AG04450 (cell line): ENCODE measurements at places on chromosomes 5 and 9.
A peak's percentile ranks its signal among the peaks of the same experiment; 100 is the strongest.

DNA sequence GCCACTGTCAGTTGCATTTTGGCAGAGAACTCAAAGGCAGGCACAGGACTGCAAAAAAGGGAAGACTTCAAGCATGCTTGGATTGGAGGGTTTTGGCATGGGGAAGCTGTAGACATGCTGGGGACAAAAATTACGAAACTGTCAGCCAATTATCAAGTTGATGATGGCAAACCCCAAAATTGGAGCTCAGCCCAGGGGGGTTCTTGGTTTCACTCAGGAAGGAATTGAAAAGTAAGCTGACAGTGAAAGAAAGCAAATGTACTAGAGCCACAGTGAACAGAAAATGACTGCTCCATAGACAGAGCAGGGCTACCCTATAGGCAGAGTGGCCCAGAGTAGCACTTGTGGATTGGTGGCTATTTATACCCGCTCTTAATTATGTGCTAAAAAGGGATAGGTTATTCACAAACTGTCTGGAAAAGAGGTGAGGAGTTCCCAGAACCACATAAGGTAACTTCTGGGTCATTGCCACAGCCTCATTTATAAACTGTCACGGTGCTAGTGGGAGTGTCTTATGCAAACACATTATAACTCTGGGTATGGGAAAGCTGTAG is 14.6 kb upstream of the CFAP95 start:
- DNase-seq = no peak

DNA sequence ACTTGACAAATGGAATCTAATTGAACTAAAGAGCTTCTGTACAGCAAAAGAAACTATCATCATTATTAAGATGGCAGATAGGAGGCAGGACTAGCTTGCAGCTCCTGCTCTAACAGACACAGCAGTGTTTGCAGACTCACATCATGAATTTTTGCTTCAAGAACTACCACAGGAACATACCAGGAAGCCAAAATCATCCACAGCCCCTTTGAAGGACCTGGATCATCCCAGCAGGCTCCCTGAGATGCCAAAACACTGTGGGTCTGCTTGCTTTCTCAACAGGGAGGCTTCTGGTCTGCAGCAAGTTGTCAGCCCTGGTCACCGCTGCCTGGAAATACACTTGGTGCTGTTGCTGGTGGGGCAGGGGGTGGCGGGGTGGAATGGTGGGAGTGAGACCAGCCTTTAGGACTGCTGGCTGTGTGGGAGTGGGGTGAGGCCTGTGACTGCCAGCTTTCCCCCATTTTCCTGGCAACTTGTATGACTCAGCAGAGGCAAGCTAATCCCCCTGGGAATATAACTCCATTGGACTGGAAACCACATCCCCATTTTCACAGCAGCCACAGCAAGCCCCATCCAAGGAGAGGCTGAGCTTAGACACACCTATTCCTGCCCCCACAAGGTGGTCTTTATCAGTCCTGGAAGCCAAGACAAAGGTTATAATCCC is 533.8 kb upstream of the CYLC2 start:
- DNase-seq = no peak

DNA sequence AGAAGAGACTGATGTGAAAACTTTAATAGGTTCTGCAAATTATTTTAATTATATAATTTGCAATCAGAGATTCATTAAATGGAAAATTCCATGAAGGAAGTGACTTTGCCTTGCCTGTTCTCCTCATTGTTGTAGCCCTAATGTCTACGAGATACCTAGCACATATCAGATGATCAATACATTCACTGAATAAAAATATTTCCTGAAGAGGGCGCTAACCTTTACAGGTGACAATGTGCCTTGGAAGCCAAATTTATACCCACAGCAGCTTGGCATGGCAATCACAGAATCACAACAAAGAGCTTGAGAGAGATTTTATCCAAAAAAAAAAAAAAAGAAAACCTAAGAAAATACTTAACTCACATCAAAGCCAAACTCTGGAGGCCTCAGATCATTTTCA is 17.4 kb downstream of the HAUS6 start:
- no peak for DNase-seq

DNA sequence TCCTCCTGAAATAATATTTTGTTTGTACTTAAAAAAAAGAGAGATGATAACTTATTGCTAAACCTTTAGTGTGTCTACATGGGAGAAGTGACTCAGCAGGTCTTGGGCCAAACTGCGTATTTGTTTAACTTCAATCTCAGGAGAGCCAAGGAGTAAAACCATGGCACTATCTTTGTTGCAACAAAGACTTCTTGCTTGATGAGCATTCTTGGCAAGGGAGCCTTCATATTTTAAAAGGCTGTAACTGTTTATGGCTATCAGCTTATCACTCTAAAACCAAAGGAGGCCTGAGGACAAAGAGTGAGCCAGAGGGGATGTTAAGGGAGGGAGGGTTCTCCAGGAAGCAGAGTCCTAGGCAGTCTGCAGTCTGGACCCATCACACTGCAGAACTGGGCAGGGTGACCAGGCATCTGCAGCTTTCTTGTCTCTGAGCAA is 216.2 kb upstream of the S1PR3 start:
- DNase-seq = peak; percentile 85

DNA sequence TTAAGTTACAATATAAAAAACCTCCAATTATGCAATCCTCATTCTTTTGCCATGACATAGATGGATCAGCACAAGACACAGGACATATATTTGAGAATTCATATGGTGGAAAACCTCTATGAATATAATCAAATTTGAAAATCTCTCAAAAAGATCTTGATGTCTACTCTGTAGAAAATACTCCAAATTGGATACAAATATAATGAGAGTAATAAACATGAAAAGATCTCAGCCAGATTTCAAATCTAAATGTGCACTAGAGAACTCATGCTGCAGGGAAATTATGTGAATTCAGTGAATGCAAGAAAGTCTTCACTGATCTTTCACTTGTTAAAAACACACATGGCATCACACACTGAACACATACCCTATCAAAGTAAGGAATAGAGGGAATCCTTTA is 13.8 kb downstream of the PCDHB15 start:
- DNase-seq = no peak

- DNase-seq = no peak
These were observed 4.5 kb downstream of the ROR2 start for GRCh38 chr9:91945277-91946085.

- no peak for DNase-seq
These were observed 37.3 kb downstream of the PBX3 start for GRCh38 chr9:125784286-125785049.

GRCh38 chr9:130498298-130498917 is 53.6 kb downstream of the ASS1 start:
- no peak for DNase-seq

- no peak for DNase-seq
These were observed 33.5 kb upstream of the HOMER1 start for GRCh38 chr5:79547429-79547822.

- DNase-seq = no peak
These were observed 68.6 kb upstream of the STARD4 start for GRCh38 chr5:111580956-111581355.

GRCh38 chr5:68329554-68330255 is 114.1 kb downstream of the PIK3R1 start:
- DNase-seq = no peak

DNA sequence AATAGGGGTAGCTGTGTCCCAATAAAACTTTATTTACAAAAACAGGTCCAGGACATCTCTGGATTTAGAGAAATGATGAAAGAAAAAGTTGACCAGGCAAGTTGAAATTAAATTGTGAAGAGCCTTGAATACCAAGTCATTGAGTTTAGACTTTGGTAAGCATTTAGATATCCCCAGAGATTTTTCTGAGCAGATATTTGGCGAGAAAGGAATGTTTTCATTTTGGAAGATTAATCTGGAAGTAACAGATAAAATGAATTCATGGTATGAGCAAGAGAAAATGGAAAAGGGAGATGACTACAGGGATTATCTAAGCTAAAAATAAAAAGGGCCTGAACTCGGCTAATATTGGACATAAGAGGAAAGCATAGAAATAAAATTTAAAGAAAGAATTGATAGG is 157.6 kb downstream of the ACTL7B start:
- DNase-seq = no peak

- DNase-seq = no peak
These were observed 322.6 kb upstream of the WWC1 start for GRCh38 chr5:167968837-167969236.

GRCh38 chr5:177454397-177455035 is 7.9 kb downstream of the PRR7 start:
- no peak for DNase-seq

DNA sequence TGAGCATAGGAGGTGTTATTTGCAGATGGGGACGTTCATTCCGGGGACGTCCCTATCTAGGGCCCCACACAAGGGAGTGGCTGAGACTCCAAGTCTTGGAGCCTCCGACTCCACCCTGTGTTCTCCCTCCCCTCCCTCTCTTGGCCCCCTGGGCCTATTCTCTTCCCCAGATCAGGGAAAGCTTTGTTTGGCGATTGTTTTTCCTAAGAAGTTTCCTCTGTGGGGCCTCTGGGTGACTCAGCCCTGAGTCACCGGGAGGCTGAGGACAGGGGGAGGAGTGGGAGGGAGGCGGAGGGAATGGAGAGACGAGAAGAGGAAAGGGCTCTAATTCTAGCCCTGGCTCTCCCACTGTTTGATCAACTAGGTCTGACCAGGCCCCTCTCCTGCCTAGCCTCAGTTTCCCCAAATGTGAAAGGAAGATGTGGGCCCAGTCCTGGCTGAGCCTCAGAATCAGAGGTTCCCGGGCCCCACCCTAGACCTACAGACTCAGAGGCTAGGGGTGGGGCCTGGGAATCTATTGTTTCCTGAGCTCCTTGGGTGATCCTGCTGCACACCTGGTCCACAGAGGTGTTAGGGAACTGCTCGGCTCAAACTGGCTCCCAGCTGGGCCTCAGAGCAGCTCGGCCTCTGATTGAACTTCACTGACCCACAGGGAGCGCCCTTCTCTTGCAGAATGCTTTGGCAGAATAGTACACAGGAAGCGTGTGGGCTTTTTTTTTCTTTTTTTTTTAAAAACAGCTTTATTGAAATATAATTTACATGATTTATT is 19.2 kb downstream of the GSN start:
- DNase-seq = peak; percentile 80

DNA sequence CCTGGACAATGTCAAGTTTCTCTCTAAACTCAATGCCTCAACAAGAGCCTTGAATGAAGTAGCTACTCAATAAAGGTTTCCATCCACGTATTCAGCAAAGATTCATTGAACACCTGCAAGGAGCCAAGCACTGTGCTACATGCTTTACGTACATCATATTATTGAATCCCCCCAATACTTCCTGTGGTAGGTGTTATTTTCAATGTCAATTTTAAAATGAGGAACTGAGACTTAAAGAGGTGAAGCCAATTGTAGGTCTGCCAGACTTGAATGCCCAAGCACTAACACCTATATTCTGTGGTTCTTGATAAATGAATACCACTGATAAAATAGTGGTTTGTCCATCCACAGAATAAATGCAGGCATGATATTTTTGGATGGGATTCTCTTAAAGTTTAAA is 162.3 kb downstream of the DRD1 start:
- no peak for DNase-seq

- no peak for DNase-seq
These were observed 46.3 kb upstream of the CDH10 start for GRCh38 chr5:24691074-24691473.

- no peak for DNase-seq
These were observed 163.7 kb downstream of the ESM1 start for GRCh38 chr5:54821445-54822323.

DNA sequence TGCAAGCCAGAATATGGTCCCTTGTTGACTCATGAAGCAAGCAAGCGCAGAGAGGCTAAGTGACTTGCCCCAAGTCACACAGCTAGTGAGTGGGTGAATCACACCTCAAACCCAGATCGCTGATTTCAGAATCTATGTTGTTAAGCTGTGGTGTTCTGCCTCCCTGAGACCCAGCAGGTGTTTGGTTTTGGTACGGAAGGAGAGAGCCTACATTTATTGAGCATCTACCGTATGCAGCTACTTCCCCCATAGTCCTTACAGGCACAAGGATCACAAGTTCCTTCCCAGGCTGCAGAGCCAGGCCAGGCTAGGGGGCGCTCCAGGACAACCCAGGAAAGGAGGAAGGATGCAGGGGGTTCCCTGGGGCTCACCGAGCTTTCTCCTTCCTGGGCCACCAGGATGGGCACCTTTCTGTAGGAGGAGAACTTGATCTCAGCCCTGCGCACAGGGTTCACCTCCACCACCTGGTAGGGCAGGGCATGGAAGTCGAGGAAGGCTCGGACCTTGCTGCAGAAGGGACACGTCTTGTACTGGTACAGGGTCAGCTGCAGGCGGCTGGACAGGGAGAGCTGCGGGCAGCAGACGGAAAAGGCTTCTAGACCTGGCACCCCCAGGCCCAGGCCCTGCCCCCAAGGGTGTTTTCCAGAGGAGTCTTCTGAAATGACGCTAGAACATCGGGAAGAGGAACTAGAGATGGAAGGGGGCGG is 2.5 kb downstream of the PTGES2 start:
- DNase-seq = peak; percentile 15

GRCh38 chr9:23754551-23754950 is 71.5 kb downstream of the ELAVL2 start:
- no peak for DNase-seq

DNA sequence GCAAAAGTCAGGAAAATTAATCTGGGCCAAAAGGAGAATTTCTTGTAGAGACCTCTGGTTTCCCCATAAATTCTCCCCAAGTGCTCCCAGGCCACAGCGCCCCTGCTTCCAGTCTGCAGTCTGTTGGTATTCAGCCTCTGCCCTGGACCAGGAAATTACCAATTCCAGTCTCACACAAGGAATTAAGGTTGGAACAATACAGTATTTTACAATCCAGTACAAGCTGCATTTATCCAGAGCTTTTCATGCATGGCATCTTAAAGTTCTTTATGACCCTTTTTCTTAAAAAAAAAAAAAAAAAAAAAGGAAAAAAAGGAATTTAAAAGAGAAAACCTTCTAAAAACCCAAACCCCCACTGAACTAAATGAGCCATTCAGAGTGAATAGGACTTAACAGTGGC is 139.6 kb upstream of the RANBP3L start:
- no peak for DNase-seq

DNA sequence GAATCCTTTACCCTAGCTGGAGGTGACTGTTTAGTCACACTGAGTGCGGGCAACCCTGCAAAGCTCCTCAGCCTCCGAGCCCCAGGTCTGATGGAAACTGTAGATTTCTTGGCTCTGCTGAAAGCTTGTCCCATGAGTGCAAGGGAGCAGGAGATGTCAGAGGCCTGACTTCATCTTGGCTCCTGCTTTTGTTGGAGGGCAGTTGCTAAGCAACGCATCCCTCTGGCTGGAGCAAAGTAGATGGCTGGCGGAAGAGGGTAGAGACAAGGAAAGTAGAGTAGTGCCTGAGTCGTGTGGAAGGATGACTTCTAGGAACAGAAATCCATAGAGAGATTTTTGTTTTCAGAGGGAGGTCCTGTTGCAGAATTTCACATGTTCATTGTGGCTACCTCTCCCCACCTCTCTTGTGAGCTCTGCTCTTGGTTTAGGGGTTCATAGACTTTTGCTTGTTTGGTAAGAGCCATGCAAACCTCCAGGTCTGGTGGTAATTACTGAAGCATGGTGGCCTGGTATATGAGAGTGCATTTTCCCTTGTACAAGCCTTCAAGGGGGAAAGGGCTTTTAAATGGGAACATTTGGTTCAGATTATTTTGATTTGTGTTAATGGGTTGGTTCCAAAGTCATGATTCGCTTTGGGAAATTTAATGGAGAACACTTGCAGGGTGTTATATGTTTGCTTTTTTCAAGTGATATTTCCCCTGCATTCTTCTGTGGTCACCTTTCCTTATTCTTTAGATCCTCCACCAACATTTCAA is 71.5 kb downstream of the ARHGAP26 start:
- no peak for DNase-seq

- DNase-seq = no peak
These were observed 313.3 kb downstream of the EBF1 start for GRCh38 chr5:158786390-158786789.
